ENCODE measurements at places on chromosomes 4 and X.
A peak's percentile ranks its signal among the peaks of the same experiment; 100 is the strongest.

DNA sequence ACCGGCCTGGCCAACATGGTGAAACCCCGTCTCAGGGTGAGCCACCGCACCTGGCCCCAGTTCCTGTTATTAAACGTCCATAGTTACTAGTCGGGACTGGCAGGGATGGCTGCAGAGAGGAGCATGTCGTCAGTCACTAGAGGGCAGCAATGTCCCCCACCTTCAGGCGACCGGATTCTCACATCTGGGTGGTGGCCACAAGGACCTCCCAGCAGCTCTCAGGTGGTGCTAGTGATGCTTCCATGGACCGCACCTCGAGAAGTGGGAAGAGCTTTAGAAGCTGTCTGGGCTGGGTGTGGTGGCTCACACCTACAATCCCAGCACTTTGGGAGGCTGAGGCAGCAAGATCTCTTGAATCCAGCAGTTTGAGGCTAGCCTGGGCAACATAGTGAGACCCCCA is 13.3 kb upstream of the IL3RA start:
- peak; percentile 19 for DNase-seq

DNA sequence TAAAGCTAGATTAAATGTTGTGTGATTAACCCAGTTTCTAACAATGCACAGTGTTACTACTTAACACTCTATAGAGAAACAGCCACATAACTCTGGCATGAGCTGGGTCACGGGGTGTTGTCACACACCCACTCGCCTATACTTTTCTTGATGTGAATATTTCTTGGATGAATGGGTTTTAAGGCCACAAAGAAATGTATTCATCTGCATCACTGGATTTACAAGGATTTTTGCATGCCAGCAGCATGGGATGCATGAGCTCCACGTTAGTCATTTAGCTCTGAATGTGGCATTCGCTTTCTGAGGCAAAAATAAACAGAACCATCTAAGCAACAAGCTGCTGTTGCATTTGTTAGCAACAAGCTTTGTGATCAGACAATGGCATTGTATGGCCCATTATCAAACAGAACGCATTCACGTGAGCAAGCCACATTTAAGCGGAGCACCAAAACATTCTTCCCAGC is 89.7 kb downstream of the LRP2BP start:
- DNase-seq, result no peak

DNA sequence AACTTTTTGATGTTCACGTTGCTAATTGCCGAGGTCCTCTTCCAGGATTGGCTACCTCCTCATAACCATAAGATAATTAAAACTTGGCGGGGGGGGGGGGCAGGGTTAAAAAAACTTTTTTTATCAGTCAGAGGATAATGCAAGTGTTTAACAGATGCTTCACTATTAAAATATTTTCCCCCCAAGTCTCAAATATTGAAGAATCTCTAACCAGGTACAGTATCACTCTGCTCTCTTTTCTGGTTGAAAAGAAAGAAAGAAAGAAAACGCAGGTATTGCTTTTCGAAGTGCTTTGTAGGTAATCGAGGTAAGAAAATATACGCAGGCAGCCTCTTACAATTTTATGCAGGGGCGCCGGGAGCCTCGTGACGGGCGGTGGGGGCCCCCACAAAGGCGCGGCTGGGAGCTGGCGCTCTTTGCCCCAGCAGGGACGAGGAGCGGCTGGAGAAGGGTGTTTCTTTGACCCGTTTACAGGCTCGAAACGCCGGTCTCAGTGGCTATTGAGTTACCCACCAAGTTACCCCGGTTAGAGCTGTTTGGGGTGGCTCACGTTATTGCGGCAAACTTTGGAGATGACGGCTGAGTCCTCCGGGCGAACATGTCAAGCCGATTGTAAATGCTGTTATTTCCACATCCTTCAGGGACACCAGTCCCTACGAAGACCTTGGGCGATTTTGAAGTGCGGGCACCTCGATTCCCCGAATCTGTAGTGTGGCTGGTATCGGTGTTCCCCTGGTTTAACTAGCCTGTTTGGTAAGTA is 477 bp upstream of the HAND2 start:
- no peak for DNase-seq

DNA sequence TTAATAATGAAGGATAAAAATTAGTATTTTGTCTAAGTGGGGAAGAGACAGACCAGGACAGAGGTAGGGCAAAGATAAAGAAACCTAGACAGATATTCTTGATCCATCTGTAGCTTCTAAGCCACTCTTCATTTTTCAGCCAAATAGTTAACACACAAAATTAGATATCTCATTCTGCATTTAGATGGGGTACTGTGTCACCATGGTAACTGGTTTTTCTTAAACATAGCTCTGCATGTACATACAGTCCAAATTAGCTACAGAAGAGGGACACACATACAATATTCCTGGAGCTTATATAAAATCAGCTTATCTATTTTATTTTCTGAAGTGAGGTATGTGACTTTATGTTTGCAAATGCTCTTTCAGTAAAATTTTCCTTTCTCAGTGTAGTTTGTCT is 393.7 kb downstream of the PPP3CA start:
- DNase-seq, result no peak

GRCh38 chrX:41047878-41048534 is 37.2 kb upstream of the USP9X start:
- DNase-seq, result no peak

DNA sequence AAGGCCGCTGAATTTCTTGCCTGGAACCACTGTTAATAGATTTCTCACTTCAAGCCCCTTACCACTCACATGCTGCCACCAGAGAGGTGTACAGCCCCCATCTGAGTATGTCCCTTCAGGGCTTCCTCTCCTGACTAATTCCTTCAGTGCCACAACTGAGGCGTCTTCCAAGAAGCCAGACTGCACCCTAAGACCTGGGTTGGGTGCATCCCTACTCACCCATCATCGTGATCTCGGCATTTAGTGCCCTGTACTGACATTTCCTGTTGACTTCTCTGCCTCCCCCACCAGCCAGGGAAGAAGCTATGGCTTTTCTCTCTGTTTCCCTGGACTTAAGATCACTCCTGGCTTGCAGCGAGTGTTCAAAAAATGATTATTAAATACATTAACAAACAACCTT is 40.4 kb upstream of the MAP3K15 start:
- no peak for DNase-seq

- DNase-seq, result no peak
These were observed 31.4 kb downstream of the ABLIM2 start for GRCh38 chr4:8127051-8127826.

DNA sequence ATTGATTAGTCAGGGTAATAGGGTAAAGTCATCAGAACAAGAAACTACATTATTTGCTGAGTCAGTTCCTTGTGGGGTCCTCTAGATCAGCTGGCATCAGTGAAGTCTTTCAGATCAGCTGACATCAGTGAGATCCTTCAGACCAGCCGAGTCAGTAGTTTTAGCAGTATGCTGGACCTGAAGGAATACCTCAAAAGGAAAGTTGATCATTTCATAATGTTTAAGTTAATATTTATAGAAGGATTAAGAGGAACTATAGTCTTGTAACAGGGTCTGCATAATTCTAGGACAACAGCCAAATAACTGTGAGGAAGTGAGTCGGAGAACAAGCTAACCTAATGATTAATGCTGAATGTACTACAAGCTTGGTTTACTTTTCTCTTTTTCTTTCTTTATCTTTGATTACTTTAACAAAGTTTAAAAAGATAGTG is 958 bp upstream of the UGT2B7 start:
- DNase-seq, result no peak

- DNase-seq, result no peak
These were observed 32.8 kb upstream of the REST start for GRCh38 chr4:56874923-56875322.

DNA sequence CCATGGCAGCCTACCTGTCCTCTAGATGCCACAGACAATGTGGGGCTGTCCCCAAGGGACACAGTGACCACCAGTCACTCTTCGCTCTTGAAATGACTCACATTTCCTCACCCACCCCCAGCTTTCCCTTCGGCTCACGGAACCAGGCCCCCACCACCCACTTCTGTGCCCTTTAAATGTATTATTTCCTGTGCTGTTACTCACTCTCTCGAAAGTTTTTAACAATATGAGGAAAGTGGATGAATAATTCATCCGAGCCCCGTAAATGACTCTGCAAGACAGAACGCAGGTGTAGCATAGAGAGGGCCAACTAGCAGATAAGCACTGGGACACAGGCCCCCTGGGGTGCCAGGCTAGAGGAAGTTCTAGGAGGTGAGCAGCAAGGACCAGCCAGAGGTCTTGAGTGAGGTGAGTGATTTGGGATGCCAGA is 179.5 kb upstream of the TBL1X start:
- no peak for DNase-seq

- DNase-seq, result no peak
These were observed 53.9 kb downstream of the CPZ start for GRCh38 chr4:8646296-8647093.

DNA sequence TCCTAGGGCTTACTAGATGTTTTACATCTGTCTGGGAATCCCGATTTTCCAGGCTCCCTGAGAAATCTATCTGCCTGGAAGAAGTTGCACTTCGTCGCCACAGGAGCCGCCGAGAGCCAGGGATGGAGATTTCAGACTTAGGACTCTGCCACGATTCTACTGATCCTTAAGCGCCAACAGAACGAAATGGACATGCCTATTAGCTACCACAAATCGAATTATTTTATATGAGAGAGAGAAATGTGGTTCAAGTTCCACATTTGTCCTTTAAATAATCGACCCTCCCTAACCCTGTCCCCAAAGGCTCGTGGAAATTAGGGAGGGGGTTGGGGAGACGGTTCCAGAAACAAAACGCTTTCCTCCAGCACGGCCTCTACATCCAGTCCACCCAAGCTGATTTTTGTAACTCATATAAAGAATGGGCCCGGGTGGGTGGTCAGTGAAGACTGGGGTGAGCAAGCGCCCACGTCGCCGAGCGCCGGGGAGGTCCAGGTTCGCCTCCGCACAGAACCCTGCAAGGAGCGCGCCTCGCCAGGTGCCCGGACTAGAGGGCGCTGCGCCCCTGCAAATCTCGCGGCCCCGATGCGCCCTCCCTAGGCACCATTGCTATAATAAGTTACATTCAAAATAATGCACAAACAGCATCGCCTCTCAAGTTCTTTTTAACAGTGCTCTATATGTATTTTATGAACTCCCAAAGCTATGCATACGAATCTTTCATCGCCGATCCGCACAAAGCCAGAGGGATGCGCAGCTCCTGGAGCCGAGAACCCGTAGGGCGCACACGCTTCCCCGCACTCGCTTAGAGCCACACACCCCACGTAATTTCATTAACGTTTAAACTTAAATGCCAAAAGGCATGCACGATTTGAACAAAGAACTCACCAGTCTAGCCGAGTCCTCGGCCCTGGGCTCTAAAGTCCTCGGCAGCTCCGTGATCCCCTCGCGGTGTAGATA is 2.1 kb upstream of the FAT1 start:
- DNase-seq, result no peak

DNA sequence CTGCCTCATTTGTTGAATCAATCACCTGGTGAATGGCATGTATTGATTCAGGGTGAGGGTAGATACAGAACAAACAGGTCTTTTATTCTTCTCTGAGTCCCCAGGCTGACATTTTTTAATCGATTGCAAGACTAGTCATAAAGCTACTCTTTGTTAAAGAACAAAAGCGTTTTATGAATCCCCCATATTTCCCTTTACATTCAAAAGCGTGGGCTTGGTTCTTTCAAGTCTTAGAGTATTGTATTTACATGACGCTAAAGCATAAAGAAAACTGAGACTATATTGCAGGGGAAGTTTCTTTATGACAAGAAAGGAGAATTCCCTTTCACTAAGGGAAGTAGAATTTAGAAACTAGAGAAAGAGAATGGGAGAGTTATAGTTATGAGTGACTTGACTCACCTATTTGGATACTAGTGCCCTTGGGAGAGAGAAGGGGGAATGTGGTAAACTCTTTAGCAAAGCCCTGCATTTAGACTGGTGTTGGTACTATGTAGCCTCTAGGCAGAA is 69.3 kb upstream of the PDE5A start:
- no peak for DNase-seq

DNA sequence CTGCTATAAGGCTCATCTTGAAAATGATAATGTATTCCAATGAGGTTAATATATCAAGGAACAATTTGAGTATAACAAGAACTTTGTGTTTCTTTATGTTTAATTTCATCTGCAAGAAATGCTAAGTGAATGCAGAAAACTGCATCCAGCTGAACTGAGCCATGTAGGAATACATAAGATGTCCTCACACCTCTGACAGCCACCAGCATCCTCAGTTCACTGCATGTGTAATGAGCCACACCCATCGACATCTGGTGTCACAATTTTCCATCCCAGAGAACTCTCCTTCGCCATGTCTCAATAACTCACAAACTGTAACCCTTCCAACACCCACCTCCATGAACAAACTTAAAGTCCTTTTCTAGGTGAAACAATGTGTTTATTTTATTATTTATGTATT is 3.3 kb upstream of the IL21 start:
- DNase-seq, result no peak
